ENCODE measurements at places on chromosomes 1 and 21.

GRCh38 chr1:213934649-213935048 is 53.1 kb upstream of the PROX1 start:
- DNase-seq: peak; percentile 25

GRCh38 chr1:31639543-31639942 is 5.1 kb downstream of the PEF1 start:
- DNase-seq: no peak

DNA sequence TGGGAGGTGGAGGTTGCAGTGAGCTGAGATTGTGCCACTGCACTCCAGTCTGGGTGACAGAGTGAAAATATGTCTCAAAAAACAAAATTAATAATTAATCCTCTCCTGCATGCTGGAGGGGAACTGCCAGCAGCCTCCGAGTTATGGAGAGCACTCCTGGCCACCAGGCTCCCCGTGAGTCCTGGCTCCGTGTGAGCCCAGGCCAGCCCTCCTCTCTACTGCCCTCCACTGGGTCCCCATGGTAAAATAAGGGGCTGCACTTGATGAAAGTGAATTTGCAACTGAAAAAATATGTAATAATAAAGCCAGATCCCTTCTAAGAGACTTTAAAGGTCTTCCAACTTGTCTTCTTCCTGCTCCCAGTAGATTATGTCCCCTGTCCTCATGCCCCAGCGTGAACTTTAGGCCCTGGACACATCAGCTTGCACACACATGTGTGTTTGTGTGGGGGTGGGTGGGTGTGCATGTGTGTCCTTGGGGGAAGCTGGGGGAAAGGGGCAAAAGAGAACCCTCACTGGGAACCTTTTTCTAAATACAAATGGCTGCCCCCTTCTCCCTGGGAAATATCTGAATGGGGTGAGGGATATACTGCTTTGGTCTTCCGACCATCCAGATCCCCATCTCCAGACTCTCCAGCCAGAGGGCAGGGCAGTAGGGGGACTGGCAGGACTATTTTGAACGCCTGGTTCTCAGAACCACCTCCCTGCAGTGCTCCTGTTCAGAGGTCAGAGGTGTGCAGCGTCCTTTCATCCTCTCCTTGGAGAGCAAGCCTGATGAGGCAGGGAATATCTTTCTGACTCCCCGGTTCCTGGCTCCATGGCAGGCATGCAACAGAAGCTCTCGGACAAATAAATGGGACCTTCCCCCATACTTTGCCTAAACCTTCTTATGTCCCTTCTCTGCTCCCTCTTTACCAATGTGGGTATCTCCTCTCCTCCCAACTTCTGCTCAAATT is 26.2 kb downstream of the NEK2 start:
- no peak for DNase-seq

DNA sequence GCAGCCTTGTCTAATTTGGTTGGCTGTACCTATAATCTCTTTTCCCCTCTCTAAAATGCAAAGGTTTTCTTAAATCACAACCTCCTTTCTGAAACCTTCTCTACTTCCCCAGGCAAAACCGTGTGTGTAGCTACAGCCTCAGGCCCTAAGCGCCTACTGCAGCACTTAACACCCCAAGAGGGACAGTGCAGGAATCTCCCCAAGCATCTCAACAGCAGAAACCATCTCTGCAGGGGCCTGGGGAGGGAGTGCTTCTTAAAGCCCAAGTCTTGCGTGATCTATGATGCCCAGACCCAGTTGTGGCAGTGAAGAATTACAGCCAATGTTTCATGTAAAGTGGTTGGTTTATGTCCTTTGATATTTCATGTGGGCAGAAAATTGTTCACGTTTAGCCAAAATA is 159.3 kb downstream of the DSCAM start:
- no peak for DNase-seq

DNA sequence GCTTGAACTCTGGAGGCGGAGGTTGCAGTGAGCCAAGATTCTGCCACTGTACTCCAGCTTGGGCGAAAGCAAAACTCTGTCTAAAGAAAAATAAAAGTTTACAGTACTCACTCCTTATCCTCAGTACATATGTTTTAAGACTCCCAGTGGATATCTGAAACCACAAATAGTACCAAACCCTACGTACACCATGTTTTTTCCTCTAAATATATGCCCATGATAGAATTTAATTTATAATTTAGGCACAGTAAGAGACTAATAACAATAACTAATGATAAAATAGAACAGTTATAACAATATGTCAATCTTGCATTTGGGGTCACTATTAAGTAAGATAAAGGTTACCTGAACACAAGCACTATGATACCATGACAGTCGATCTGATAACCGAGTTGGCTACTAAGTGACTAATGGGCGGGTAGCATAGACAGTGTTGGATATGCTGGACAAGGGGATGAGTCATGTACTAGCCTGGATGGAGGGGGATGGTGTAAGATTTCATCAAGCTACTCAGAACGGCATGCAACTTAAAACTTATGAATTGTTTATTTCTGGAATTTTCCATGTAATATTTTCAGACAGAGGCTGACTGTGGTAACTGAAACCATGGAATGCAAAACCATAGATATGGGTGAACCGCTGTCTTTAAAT is 43.7 kb downstream of the ST7L start:
- no peak for DNase-seq
